ENCODE measurements at places on chromosomes 3 and 15.

DNA sequence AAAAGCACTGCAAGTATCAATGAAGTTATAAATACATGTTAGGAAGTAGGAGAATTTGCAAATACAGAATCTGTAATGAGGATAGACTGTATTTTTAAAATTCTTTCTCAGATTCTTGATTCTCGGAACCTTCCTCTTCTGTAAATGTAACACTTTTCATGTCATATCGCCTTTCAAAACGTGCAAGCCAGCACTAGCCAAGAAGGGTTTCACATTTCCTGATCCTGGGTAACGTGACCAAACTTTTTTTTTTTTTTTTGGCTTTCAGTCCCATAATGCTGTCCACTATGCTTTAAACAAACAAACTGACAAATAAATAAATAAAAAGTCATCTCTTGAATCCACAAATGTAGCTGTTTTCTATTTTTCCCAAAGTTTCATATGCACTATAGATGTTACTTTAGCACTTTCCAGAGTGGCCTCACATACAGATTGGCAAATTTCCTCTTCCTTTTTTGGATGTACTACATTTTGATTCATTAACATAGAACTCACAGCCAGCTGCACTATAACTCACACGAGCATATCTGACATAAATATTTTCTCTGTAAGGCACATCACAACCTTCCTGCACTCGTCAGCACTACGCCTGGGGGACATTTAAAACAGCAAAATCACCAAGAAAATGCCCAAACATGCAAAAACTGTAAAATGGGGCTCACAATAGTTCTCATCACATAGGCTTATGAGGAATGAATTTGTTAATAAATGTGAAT, 208.1 kb downstream of the OSBPL10 start:
- no peak for DNase-seq

DNA sequence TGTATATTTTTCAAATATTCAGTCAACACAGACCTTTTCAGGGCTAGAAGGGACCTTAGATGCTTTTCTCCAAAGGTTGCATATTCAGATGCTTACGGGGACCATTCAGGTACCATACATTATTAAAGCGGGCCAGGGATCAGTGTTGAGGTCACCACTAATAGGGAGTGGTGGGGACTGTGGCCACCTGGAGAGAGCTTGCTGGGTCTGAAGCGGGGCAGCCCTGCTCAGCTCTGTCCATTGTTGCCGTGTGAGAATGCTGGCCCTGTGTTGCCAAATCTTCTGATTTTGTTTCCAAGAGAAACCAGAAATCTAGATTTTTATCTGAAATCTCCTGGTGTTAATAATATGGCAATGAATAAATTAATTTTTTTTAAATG, 23.7 kb downstream of the ABHD2 start:
- no peak for DNase-seq

DNA sequence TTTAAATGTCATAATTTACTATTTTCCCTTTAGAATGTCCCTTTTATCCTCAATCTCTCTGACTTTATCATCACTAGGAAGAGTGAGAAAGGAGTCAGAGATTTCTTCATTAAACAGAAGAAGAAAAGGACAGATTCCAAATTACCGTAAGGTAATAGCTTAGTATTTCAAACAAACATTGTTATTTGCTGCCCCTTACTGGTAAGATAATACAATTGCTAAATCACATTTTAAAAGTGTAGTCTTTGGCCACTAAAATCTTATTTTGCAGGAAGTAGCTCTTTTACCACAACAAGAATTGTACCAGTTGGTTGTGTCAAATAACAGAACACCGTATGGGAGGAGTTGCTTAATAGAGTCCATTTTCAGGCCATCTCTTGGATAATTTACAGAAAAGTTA, 53.7 kb downstream of the CGGBP1 start:
- no peak for DNase-seq

GRCh38 chr3:4323246-4324027, 20.3 kb downstream of the SETMAR start:
- DNase-seq: no peak

DNA sequence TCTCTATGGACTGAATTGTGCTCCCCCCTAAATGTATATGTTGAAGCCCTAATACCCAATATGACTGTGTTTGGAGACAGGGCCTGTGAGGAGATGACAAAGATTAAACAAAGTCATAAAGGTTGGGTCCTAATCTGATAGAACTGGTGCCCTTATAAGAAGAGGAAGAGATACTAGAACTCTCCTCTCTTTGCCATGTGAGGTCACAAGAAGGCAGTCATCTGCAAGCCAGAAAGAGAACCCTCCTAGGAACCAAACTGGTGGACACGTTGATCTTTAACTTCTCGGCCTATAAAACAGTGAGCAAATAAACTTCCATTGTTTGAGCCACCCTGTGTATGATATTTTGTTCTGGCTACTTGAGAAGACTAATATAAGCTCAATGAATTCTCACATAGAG, 31.6 kb upstream of the ENTPD3 start:
- no peak for DNase-seq

DNA sequence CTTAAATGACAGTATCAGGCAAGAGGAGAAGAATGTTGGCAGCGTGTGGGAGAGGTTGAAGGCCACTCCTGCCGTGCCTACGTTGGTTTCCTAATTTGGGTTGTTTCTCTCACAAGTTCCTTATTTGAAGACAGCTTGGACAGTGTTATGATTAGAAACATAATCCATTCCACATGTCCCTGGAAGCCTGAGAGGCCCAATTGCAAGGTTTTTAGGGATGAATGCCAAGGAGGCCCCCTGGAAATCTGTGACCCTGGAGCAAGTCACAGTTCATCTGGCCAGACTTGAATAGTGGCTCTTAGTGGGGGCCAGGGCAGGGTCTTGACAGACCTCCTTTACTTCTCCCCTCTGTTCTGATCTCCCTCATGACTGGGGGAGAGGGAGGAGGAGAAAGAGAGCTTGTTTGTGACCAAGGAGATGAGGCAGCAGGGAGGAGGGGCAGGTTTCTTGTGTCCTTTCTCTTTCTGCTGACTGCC, 584.4 kb upstream of the TBL1XR1 start:
- DNase-seq: no peak
